Type B pancreatic cell (in vitro differentiated cells): ENCODE measurements at places on chromosomes 16 and 17.

- DNase-seq: no peak
Measured at GRCh38 chr17:18241229-18241871, 15.9 kb downstream of the LLGL1 start.

DNA sequence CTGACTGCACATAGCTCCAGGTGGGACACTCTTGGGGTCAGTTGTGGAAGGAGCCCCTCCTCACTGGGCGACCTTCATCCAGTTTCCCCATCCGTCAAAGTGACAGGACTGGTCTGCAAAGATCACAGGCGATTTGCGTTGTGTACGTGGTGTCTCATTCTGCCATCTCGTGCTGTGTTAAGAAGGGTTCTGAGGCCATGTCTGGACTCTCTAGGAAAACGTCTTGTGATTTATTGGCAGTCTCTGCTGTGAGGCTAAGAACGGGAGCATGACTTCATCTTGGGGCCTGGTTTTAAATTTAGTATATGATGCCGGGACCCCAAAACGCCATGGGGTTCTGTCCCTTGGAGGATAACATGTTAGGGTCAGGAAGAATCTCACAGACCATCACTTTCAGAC lies 65.2 kb upstream of the CIBAR2 start:
- DNase-seq: no peak

DNA sequence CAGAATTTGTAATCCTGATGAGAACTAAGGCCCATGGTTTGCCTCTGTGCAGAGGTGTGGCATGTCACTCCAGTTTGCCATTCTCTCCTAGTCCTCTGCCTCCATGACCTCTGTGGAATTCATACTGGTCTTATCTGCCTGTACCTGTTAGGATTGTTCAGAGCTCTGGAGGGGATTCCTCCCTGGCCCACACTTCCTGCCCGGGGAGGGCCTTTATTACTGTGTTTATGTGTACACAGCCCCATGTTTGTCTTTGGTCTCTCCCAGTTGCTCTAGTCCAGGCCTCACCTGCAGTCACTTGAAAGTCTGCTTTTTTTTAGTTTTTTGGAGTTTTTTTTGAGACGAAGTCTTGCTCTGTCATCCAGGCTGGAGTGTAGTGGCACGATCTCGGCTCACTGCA lies 36.4 kb downstream of the RHBDL3 start:
- DNase-seq: no peak

GRCh38 chr17:39028690-39029089 lies 61.5 kb upstream of the FBXO47 start:
- DNase-seq: no peak

DNA sequence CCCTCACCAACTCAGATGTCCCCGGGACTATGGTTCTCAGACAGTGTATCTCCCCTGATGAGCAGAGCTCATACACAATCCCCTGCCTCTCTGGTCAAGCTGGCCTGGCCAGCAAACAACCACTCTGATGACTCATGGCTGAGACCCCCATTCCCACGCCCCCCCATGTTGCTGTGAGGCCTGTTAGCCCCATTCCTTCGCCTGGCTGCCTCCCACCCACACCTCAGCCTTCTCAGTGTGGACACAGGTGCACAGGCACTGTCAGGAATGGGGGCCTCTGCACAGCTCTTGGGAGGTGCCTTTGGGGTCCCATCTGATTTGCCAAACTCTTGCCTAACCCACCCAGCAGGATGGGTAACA lies 80.2 kb downstream of the CNGB1 start:
- DNase-seq: no peak

GRCh38 chr17:32627239-32627996 lies 140.6 kb downstream of the CDK5R1 start:
- DNase-seq: no peak

GRCh38 chr17:17842111-17842876 lies 5.5 kb upstream of the SREBF1 start:
- no peak for DNase-seq

DNA sequence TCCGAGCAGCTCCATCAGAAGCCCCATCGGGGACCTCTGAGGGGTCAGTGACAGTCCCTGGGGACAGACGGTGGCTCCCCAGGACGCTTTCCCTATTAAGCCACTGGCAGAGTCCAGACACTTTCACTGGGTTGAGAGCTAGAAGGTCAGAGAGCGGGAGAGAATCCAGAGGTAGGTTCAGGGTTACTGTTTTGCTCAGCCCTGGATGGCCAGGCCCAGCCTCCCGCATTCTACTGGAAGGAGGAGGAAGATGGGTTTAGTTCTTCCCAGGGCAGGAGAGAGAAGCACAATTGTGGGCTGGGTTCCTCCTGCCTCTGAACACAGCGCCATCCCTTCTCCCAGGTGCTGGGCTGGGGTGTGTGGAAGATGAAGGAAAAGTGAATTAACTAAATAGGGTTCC lies 452.8 kb downstream of the SLC39A11 start:
- no peak for DNase-seq

DNA sequence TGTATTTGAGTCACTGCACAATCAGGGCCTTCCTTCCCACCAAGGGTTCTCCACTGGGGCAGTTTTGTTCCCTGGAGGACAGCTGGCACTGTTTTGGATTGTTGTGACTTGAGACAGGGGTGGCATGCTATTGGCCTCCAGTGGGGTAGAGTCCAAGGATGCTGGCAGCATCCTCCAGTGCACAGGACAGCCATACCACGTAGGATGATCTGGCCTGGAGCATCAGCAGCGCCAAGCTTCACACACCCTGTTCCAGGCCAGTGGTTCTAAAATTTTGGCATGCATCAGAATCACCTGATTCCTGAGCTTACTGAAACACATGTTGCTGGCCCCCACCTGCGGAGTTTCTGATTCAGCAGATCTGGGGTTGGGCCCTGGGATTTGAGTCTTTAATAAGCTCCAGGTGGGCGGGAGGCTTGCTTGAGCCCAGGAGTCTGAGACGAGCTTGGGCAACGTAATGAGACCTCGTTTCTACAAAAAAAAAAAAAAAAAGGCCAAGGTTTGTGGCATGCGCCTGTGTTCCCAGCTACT lies 83.2 kb downstream of the MGAT5B start:
- DNase-seq: no peak

GRCh38 chr16:75702242-75702641 lies 981 bp upstream of the DUXB start:
- no peak for DNase-seq

- no peak for DNase-seq
Measured at GRCh38 chr17:10210151-10210574, 11.8 kb upstream of the GAS7 start.

DNA sequence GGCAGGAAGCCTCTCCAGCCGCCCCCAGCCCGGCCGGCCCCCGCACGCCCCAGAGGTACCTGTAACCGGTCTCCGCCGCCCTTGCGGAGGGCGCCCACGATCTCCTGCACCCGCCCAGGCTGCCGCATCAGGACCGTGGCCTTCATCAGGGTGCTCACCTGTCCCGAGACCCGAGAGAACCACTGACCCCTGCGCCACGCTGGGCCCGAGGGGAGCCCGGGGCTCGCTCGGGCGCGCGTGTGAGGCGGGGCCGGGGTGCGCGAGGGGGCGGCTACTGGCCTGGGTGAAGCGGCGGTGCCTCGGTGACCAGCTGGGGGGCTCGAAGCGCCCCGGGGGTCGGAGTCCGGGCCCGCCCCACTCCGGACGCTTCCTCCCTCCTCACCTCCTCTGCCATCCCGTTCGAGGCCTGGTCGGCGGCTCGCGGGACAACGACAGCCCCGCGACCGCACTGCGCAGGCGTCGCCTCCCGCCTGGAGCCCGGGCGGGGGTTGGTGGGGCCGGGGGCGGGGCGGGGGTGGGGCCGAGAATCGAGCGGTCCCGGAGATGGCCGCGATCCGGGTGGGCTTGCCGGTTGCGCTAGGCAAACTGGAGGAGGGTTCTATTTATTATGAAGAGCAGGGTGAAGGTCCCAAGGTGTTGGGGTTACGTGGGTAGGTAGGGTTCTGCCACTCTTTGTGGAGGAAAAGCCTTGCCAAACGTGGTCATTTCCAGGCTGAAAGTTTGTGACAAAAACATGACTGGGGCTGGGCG lies at the start of gene NT5C3B:
TSS of gene NT5C3B (minus strand) at position 433 of the 750 bp plus-strand sequence. CDS start at position 394, 39 bp downstream.
- no peak for DNase-seq

DNA sequence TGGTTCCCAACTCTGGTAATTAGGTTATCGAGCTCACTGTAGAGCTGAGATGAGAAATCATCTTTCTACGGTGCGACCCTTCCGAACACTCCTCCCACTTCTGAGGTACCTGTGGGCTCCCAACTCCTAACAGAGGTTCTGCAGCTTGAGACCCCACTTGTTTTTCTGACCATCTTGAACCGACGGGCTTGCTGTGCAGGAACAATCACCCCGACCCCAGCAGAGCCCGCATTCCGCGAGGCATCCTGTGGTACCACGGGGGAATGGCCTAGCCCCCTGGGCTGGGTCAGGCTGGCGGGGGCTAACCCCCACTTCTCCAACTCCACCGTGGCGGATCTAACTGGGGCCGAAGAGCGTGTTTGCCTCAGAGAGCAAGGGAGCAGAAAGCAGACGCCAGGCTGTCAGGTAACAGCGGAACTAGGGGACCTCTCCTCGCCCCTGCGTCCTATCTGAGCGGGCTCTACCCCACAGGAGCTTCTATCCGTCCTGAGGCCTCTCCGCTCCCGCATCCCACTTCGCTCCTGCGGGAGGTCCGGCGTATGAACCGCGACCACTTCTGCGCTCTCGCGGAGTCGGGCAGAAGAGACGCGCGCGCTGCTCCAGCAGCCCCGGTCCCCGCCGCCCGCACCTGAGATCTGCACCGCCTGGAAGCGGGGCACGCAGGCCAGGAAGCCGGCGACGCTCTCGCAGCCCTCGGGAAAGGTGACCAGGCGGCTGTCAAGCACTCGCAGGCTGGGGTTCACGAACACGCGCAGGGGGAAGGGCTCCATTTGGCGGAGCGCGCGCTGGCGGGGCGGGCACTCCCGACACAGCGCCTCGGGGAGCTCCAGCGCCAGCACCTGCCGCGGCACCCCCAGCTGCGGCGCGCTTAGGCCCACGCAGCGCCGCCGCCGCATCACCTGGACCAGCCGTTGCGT lies 761 bp downstream of the PDF start:
- no peak for DNase-seq

- no peak for DNase-seq
Measured at GRCh38 chr17:63002625-63003024, 36.6 kb downstream of the TANC2 start.

GRCh38 chr16:77793417-77793816 lies 5.1 kb downstream of the VAT1L start:
- DNase-seq: no peak

GRCh38 chr17:48549281-48549630 lies 4.3 kb upstream of the HOXB2 start:
- DNase-seq: no peak

- no peak for DNase-seq
Measured at GRCh38 chr16:28301154-28301553, 8.8 kb downstream of the SBK1 start.

- DNase-seq: no peak
Measured at GRCh38 chr17:33874617-33875060, 380.4 kb upstream of the CCL2 start.

DNA sequence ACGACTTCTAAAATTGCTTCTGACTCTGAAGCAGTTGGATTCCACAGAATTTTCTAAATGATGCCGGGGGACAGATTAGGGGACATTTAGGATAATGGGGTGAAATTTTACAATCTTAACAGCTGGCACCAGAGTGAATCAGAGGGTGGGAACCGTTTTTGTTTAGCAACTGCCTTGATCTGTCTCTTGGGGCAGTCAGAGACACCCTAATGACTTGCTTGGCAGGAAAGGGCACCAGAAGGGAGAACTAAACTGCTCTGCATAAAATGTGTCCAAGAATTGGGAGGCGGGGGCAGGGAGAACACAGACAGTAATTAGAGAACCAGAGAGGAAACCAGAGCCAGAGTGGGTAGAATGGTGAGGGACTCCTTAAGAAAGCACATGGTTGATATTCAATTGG lies 6.1 kb upstream of the ABCC12 start:
- no peak for DNase-seq

GRCh38 chr16:53995378-53995777 lies 291.2 kb downstream of the IRX3 start:
- DNase-seq: no peak

- DNase-seq: no peak
Measured at GRCh38 chr16:89338863-89339262, 121.4 kb downstream of the ZNF778 start.

DNA sequence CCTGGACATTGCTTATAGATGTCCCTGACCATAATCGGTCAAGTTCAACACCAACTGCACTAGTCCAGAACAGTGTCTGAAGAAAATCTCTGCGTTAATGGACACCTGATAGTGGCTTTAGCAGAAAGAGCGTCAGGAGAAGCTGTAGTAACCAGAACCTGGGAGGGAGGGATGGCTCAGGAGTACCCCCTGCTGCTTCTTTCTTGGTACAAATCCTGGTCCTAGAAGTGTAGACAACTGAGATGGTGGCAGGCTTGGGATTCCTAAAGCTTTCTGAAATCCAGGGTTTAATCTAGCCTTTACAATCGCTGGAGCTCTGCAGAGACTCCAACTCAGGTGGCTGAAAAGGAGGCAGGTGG lies 5.4 kb downstream of the MAP3K14 start:
- DNase-seq: no peak

DNA sequence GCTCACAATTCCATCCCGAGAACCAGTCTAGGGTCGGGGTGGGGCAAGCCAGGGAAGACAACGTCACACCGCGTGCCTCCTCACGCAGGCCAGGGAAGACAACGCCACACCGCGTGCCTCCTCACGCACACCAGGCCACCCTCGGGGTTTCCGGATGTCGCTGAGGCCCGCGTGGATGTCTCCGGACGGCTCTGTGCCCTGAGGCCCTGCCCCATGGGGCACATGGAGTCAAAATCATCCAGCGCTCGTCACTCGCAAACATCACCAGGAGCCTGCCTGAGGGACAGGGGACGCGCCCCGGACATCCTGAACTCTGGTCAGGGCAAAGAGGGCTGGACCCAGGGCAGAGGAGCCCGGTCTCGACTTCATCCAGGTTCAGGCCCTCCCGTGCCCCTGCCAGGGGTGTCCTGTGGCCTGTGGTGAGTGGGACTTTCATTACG lies 3.7 kb downstream of the TMEM204 start:
- no peak for DNase-seq

GRCh38 chr17:65389949-65390348 lies 171.5 kb downstream of the AXIN2 start:
- DNase-seq: no peak

- DNase-seq: no peak
Measured at GRCh38 chr17:64091116-64091515, 38.8 kb downstream of the ERN1 start.
